ENCODE measurements at places on chromosomes 7 and 10.

DNA sequence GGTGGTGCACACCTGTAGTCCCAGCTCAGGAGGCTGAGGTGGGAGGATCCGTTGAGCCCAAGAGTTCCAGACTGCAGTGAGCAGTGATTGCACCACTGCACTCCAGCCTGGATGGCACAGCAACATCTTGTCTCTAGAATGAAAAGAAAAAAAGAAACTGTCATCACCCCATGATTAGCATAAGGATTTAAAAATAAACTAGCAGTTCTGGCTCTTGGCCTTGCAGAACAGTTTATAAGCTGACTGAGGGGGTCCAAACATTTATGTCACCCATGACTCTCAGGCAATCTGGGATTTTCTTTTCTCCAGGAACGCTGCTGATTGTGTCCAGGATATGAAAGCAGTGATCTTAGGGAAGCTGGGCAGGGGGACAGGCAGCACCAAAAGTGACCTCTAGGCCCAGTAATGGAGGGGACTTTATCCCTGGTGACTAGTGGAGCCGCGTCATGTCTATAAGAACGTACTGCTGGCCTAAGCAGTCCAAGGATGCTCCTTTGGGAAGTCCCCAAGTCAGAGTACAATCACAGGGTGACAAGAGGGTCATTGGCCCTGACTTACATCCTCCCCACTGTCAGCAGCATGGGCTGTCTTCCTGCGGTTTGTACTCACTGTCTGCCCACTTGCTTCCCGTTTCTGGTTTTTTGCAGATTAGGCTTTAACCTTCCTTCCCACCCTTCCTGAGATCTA, 177.4 kb downstream of the ARHGAP12 start:
- no peak for DNase-seq

DNA sequence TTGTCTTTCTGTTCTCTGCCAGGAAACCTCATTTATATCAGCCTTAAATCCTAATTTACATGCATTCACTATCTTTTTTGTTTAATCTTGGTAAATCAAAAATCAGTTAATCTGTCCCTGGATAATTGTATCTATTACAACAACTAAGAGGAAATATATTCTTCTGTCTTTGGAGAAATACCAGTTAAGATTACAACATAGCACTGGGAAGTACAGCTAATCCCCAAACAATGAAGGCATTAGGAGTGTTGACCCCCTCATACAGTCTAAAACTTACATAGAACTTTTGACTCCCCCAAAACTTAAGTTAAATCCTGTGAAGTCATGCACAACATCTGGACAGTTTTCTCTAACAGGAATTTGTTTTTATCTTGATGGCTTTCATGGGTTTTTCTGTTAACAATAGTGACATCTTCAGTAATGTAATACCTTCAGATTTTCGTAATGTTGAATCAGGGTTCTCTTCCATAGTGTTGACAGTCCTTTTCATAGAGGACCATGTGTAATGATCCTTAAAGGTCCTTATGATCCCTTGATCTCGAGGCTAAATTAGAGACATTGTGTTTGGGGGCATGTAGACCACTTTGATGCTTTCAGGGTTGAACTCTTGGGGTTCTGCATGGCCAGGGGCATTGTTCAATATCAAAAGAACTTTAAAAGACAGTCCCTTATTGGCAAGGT, 24.1 kb upstream of the ABCC2 start:
- DNase-seq, result no peak

DNA sequence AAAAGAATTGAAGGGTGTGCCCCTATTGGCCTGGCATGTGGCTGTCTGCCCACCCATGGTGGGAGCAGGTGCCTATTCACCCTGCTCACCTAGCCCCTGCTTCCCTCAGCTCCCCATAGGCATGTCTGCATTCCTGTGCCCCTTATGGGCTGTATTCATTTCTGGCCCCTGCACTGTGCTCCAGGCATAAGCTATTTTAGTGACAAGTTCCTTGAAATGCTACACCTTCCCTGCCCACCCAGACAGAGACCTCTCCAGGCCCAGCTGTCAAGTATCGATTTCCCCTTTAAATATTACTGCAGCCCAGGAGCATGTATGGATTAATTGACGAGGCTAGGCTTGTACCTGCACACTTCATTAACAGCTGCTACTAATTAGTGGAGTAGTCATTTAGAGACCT, 235.4 kb downstream of the RPS24 start:
- no peak for DNase-seq

DNA sequence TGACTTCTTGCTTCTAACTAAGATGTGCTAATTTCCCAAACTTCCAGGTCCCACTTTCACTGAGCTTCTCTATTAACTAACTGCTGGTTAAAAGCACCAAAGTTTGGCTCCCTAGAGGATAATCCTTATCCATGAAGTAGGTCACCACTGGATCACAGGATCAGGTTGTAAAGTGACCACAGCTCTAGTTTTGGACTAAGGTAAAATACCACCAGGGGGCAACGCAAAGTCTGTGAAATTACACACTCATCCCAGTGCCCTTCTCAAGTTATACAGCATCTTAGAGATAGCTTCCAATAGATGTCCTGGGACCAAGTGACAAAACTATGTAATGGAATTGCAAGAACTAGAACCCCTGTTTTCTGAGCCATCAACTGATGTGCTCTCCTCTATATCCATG, 116.4 kb upstream of the ASAH2 start:
- DNase-seq, result peak; percentile 39

- DNase-seq, result no peak
Observed at GRCh38 chr7:108090791-108091460, 39.2 kb downstream of the LAMB4 start.

GRCh38 chr7:140398821-140399220, 491 bp upstream of the SLC37A3 start:
- no peak for DNase-seq

GRCh38 chr10:73495884-73496674, at the start of gene PPP3CB:
TSS of gene PPP3CB (minus strand) at chr10:73496024. CDS start at chr10:73495889, 135 bp downstream.
- DNase-seq, result peak; percentile 97

- no peak for DNase-seq
Observed at GRCh38 chr7:101377189-101377736, 14.6 kb downstream of the COL26A1 start.

- no peak for DNase-seq
Observed at GRCh38 chr7:127359011-127359410, 33.5 kb downstream of the ZNF800 start.

GRCh38 chr10:71265618-71266146, 53.3 kb downstream of the UNC5B start:
- DNase-seq, result no peak

Data from small intestine (tissue), 16 donors.